ENCODE measurements at places on chromosomes 12 and 14.

DNA sequence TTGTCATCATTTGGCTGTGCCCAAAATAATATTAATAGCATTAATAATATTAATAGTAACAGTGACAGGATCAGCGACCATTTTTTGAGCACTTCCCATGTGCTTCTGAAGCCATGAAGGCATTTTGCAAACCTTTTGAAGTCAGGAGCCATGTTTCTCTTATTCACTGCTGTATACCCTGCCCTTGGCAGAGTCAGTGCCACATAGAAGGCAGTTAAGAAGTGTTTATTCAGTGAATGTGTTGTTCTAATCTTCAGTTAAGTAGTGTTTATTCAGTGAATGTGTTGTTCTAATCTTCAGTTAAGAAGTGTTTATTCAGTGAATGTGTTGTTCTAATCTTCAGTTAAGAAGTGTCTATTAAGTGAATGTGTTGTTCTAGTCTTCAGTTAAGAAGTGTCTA, 319.7 kb upstream of the NAV3 start:
- no peak for DNase-seq

- DNase-seq: no peak
These were observed 82.6 kb downstream of the LRRC74A start for GRCh38 chr14:76908834-76909233.

DNA sequence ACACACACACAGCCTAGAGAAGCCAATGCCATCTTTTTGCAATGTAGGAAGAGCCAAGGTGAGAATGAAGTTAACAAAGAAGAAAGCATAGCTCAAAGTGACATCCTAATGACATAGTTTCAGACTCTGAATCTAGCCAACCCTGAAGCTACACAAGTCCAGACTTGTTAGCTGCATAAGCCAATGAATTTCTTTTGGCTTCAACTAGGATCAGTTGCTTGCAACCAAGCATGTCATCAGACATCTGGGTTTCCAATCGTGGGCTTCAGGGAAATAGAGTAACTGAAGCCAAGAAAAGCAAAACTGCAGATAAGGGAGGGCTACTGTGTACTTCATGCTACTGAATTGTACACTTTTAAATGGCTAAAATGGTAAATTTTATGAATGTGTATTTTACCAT, 4.4 kb upstream of the GPHN start:
- no peak for DNase-seq

- DNase-seq: no peak
These were observed 943.0 kb downstream of the GALC start for GRCh38 chr14:87049950-87050349.

GRCh38 chr12:21580748-21581516, 23.7 kb downstream of the GYS2 start:
- DNase-seq: no peak

- DNase-seq: no peak
These were observed 59.7 kb downstream of the SLC24A4 start for GRCh38 chr14:92382677-92383076.

DNA sequence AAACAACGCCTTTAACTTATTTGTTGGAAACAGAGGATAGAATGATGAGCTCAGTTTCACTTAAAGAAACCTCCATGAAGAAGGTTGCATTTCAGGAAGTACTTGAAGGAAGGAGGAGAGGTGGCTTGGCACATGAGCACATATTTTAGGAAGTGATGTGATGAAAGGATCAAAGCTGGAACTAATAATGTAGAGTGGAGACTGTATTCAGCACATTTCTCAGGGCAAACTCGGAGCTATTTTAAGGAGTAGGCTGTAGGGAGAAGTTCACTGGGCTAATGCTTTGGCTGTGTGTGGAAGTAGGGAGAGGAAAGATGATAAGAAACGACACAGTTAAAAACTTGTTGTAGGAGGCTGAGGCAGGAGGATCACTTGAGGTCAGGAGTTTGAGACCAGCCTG, 272.8 kb downstream of the AKAP6 start:
- no peak for DNase-seq

DNA sequence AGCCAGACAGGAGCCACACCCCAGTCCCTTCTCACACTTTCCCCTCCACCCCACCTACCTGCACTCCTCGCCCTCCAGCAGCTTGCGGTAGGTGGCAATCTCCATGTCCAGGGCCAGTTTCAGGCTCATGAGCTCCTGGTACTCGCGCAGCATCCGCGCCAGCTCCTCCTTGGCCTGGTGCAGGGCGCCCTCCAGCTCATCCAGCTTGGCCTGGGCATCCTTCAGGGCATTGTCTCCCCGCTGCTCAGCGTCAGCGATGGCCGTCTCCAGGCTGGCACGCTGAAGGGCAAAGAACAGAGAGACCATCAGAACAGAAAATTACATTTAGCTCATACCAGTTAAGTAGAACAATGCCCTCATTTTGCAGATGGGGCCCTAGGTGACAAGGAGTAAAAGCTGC, 5.5 kb downstream of the KRT74 start:
- DNase-seq: no peak

DNA sequence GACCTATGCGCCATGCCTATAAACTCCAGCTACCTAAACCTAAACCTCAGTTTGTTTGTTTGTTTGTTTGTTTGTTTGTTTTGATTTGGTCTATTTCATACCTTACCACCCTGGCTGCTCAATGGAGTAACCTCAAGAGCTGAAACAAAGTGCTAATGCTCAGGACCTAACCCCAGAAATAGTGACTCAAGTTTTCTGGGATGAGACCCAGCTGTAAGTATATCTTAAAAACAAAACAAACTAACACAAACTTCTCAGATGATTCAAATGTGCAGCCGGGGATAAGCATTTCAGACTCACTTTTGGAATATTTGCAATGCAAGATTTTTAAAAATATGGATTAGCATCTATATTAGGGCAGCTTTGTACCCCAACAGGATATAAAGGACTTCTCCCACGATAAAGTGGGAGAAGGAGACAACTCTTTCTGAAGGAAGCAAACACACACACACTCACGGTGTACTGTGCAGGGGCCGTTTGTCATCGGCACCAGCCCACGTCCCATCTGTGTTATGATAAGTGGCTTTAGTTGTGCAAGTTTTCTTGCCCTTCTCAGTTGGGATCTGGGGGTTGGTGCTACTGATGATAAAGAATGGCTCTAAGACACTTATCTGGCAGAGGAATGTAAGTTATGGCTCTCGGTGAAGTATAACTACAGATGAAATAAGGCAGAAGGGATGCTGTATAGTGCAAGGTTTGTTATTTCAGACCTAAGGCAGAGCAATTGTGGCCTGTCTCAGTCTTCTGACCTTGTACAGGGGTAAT, 516.7 kb upstream of the TMEM132C start:
- DNase-seq: no peak

GRCh38 chr14:99831903-99832685, 38.9 kb downstream of the EML1 start:
- DNase-seq: no peak

DNA sequence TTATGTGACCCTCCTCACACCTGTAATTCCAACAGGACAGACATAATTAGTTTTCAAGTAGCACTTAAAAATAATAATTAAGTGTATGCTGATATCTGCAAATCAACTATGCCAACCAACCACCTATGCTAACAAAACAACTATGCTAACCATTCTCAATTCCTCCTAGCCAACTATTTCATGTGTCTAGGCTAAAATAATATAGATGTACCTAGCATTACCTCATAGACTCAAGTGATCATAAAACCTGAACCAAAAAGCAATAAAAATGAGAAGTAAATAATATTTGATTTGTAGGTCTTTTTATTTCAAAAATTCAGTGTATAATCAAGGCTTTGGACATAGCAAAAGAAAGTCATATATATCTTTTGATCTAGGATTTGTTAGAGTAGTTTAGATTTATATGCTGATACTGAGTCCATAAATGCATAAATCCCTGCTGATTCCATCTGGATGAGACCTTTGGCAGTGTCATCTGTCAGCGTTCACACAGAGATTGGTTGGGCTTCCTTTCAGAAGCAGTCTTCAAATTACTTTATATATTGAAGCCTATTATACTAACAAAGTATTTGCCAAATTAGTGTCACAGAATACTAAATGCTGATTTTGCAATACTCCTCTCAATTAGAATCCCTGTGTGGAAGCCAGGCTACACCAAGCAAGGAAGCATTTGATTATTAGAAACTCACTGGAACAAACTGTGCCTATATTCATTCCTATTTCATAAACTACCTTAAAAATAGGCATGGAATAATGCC, 101.4 kb upstream of the PPM1H start:
- no peak for DNase-seq

GRCh38 chr12:2372178-2372577, 319.4 kb downstream of the CACNA1C start:
- DNase-seq: no peak

GRCh38 chr12:99444859-99445316, 202.7 kb upstream of the GARIN6 start:
- no peak for DNase-seq

DNA sequence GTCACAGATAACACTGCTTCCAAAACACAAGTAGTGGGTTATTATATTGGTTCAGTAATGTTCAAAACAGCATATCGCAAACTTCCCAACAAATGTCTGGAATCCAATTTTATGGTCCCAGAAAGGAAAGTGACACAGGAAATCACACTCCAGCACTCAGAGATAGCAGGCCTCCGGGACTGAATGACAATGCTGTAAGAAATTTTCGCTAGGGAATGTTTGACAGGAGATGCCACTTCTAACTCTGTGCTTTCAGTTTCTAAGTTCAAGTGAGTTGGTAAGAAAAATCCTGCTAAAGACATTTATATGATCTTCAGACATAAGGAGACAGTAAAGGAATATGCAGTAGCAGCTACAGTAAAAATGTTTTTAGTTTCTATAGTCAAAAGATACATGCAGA, 93.2 kb downstream of the SLC2A13 start:
- DNase-seq: no peak

DNA sequence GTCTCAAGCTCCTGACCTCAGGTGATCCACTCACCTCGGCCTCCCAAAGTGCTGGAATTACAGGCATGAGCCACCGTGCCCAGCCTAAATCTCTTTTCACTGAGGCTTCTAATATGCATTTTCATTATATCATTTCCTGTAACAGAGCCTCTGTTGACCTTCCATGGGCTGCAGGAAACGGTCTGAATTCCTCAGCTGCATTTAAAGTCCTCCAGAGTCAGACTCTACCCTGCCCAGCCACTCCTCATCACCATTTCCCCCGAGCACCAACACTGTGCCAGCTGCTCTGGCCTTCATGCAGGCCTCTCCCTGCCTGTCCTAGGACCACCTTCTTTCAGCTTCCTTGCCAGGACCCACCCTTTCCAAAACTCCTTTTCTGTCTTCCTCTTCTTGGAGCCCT, 9.8 kb upstream of the NFKBIA start:
- no peak for DNase-seq

DNA sequence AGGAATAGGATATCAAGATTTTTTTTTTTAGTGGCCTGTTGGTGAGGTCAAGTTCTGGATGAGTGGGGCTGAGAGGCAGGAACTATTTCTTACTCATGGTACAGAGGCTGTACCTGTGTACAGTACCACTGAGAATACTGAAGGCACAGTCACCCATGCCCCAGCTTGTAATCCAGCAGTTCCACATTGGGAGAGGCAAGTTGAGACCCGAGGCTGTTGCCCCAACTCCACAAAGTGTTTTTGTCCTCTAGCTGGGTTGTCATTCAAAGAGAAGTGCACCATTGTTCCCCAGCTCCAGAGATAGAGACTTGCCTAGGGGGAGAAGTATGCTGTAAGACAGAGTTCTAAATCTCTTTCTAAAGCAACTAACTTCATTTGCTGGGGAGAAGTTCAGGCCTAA, 38.7 kb downstream of the ARID2 start:
- DNase-seq: no peak

Measured in left hindlimb (tissue), 1 donor.